ENCODE measurements at places on chromosomes 4 and X.

DNA sequence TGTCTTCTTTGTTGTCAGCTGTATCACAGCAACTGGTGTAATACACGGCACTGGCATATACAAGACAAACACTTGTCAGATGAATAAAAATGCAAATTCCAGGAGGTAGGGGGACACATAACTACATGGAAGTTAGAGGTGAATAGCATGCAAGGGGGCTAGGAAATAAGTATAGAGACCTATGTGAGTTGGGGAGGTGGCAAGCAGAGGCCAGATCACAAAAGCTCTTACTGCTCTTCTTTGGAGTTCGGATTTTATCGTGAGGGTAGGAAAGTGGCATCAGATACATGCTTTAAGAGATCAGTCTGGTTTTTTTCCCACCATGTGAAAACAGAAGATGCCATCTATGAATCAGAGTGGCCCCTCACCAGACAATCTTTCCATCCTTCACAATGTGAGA lies 2.8 kb upstream of the SRP72 start:
- DNase-seq = no peak

DNA sequence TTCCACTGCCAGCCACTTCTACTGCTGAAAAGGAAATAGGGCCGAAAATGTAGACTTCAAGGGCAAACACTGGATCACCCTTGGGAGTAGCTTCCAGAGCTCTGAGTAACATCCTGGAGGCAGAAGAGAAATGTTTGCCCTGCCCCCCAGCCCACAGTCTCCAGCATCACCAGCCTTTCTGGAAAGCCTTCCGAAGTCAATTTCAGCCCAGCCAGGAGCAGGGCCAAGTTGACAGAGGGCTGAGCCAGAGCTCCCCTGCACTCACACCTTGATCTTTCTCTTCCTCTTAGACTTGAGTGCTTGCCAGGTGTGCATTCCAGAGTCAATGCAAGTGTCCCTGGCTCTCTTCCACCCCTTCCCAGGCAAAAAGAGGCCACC lies 35.2 kb downstream of the SLC25A5 start:
- no peak for DNase-seq

DNA sequence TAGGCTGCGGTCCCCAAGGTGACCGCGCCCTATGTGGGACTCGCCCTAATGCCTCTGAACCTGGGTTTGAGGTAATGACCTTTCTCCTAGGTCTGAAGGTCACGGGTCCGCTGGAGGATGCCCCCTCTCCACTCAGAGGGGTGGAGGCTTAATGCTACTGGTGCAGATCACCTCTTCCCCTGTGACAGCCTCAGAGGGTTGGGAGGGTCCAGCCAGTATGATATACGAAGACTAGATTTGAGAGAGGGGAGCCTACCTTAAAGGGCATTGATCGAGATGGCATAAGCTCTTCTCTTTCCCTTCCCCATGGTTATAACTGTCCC lies 1.0 kb downstream of the SLC25A5 start:
- no peak for DNase-seq

- no peak for DNase-seq
Measured at GRCh38 chrX:123087326-123087725, 96.8 kb upstream of the GRIA3 start.

DNA sequence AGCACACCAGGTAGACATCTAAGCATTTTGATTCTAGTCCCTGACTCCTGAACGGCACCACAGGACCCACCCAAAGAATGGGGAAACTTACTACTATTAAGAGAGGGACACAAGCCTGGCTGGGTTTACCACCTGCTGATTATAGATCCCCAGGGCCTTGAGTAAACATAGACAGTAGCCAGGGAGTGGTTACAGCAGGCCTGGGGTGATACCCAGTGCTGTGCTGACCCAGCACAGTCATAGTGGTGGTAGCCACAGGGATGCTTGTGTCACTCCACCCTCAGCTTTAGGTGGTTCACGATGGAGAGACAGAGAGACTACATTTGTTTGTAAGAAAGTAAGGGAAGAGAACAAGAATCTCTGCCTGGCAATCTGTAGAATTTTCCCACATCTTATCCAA lies 11.7 kb downstream of the CYSLTR1 start:
- no peak for DNase-seq

DNA sequence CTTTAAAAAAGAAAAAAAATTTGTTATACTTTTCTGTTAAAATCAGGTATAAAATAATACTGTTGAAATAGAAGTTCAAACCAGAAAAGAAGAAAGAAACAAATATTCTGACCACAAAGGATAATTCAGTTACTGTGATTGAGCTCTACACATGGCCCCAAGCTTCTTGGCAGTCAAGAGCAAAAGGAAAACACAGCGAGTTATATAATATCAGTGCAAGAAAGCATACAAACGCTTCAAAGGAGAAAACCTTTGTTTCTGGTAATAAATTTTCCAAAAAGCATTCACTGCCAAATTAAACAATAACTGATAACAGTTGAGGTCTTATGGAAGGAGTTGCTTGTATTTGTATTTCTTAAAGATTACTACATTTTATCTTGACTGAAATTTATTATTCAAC lies 40.5 kb upstream of the EDNRA start:
- DNase-seq = no peak

DNA sequence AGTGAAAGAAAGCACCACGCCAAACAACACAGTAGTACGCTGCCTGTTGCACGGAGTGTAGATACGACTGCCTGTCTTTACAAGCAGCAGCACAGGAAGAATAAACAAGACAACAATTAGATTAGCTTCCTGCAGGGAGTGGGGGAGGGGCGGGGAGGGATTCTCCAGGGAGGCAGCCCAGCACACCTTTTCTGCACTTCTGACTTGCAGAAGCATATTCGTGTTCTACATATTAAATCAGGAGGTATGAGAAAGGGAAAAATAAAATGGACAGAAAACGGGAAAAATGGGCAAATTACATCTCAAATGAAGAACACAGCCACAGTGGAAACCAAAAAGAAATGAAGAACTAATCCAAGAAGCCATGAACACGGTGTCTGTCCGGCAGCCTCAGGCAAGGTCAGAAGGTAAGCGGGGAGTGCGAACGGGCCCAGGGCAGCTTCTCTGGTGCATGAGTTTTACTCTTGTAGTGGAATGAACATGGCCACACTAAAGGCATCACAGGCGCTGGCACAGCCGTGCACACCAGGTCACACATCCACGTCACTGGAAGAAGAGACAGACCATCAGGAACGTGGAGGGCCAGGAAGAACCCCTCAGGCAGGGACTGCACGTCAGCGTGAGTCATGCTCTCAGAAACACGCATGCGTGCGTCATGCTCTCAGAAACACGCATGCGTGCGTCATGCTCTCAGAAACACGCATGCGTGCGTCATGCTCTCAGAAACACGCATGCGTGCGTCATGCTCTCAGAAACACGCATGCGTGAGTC lies 20.1 kb upstream of the ADRA2C start:
- DNase-seq = no peak

DNA sequence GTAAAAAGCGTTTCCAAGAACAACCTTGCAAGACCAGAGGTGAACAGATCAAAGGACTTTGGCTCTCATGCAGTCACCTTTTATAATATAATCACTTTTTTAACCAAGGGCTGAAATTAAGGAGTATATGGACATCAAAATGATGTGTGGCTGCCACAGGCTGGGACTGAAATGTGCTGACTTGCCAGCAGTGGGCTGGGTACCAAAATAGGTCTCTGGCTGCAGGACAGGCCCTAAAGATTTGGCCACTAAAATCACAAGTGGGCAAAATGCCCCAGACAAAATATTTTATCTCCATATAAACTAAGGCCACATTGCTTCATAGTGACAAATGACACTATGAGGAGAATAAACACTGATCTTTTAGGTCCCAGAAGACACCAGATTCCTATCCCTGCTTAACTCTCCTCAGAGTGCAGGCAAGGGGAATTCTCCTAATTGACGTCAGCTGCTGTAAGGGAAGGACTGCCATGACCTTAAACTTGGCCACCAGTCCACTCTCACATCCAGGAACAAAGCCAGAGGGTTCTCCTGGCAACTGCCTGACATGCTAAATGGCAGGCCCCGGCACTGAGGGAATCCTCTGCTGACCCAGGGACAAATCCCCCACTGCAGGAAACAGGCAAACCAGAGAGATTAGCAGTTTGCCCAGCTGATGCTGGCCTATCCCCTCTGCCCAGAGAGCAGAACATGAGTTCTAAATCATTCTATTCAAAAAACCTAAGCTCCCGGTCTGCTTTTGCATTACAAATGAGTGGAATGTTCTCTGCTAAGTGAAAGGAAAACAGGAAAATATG lies 155.8 kb downstream of the PPP3CA start:
- no peak for DNase-seq

All from non-pigmented ciliary epithelial cell (primary cell).